Fibroblast of skin of back (primary cell): ENCODE measurements at places on chromosomes 11 and 22.

DNA sequence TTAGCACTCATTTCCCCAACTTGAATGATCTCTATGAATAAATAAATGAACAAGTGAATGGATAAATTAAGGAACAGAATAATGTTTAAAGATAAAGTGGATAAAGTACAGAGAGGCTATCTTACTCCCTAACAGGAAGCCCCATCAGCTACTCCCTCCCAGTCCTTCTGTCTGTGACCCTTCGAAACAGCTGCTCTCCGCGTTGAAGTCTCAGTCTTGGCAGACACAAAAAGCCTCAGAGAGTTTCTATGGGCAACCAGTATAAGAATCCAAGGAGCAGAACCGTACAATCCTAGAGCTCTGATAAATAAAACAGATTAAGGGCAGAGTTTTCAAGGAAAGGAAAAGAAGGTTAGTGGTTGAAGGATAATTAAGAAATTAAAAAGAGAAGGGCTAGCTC is 35.0 kb downstream of the GUCY1A2 start:
- no peak for DNase-seq

- DNase-seq, result no peak
Observed at GRCh38 chr11:8683115-8683807, 669 bp downstream of the RPL27A start.

DNA sequence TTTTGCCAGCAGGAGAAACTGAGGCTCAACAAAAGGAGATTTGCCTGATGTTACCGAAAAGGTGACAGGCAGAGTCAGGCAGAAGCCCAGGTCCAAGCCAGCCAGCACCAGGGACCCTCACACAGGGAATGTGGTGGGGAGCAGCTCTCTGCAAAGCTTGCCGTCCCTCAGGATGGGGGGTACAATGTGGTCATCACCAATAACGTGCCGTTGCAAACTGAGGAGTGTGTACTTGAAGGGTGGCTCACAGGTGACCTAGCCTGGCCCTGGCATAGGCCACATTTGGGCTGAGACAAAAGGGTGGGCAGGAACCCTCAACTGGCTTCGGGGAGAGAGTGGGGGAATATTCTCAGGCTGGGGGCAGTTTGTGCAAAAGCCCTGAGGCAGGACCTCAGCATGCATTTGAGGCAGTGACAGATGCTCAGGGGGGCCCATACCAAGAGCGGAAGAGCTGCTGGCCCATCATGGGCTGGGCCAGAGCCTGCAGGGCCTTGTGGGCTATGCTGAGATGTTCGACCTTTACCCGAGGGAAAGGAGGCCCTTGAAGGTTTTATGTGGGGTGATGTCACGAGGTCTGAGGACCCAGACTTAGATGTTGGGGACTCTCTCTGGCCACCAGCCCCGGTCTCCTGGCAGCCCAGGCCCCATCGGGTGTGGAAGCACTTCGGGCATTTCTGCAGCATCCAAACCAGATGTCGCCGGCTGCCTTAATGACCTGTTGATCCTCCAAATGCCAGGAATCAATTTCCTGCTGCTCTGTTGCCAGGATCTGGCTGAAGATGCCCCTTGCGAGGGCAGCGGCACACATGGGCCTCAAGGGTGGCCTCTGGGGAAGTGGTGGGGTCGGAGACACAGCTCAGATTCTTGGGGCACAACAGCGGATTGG is 57.4 kb upstream of the SHISAL1 start:
- no peak for DNase-seq

DNA sequence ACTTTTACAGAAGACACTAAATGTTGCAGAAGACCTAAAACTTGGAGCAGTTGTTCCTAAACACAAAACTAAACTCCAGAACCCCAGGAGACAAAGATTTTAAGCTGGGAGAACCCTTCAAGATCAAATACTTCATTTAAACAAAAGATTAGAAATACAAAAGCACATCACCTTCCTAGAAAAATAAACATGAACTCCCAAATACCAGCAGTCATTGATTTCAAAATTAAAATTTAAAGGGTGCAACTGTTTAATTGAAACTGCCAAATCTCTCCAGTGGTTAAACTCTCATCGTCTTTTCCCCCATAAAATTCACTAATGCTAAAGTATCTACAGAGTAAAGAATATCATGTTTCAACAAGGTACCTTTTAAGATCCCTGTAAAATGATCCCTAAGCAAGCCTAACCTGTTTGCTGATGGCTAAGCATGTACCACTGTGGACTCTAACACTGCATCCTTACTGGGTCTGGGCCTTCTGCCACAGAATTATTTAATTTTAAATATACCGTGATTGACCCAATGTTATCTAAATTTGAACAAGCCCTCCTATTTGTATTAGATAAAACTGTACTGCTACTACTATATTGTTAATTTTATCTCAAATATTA is 53.7 kb upstream of the CCDC34 start:
- DNase-seq, result no peak
